ENCODE measurements at places on chromosomes 16 and 17.

DNA sequence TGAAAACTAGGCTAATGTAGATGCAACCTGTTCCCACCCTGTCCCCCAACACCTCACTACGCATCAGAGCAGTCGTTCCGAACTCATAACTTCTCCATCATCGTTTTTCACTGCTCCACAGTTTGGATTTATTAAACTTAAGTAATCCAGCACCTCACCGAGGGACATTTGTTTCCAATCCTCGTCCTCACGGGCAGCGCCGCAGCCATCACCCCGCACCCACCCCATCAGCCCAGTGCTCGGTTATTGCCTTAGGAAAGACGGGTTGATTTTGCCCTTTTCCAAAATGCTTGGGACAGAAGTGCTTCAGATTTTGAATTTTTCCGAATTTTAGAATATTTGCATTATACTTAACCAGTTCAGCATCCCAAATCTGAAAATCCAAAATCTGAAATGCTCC lies 71.0 kb upstream of the DOC2B start:
- DNase-seq, result no peak

DNA sequence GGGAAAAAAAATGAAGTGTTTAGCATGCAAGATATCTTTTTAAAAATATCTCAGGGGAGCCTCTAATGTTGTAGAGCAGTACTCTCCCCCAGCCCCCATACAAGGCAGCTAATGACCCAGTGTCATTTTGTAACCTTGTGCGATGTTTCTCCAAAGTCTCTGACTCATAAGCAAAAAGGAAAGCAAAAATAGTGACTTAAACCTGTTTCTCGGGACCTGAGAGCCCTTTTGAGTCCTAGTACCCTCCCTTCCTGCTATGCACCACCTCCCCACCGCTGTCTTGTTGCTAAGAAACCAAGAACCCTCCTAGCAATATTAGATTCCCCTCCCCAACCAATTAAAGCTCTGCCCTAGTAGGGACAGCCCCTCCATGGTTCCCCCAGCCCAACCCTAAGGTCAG lies 2.8 kb downstream of the MYCBPAP start:
- no peak for DNase-seq

GRCh38 chr16:26717826-26718225 lies 348.9 kb upstream of the C16orf82 start:
- DNase-seq, result no peak

- DNase-seq, result peak; percentile 71
Measured at GRCh38 chr17:62109378-62109902, 44.4 kb upstream of the MED13 start.

DNA sequence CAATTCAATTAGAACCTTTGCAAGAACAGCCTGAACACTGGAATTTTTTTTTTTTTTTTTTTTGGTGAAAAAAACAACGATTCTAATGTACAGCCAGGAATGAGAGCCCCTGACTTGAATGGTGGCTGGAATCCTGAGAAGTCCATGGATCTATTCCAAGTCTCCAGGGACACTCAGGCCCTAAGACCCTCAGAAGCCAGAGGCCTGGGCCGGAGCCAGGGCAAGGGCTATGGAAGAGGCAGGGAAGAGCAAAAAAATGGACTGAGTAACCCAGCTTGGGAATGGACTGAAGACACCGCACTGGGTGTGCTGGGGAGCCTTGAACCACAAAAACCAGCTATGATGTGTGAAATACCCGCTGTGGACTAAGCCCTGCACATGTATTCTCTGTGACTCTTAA lies 60.3 kb upstream of the LHX1 start:
- no peak for DNase-seq

DNA sequence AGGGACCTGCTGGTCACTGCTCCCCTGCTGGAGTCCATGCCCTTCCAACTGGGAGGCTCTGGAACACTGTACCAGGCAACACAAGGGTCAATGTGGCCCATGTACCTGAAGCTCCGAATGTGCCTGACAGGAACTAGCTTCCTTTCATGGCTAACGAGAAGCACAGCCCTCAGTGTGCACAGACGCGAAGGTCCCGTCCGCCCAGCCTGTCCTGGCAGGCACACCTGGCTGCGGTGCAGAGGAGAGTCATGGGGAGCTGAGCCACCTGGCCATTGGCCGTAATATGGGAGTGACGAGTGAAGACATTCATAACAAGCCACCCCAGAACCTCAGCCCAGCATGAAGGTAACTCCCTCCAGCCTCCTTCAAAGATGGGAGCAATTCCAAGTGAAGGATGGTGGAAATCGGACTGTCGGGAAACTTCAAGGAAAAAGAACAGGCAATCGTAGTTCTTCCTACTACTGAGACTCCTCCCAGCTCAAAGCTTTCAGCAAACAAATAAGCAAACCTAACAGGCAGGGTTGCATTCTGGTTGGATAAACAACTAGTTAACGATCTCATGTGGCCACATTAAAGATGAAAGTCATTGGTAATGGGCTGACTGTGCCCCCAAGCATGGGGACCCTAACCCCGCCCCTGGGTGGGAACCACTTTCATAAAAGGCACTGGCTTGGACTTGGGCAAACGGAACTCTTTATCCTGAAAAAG lies 13.2 kb downstream of the TMEM11 start:
- DNase-seq, result no peak

GRCh38 chr16:85416228-85417109 lies 196.7 kb upstream of the GSE1 start:
- peak; percentile 86 for DNase-seq

DNA sequence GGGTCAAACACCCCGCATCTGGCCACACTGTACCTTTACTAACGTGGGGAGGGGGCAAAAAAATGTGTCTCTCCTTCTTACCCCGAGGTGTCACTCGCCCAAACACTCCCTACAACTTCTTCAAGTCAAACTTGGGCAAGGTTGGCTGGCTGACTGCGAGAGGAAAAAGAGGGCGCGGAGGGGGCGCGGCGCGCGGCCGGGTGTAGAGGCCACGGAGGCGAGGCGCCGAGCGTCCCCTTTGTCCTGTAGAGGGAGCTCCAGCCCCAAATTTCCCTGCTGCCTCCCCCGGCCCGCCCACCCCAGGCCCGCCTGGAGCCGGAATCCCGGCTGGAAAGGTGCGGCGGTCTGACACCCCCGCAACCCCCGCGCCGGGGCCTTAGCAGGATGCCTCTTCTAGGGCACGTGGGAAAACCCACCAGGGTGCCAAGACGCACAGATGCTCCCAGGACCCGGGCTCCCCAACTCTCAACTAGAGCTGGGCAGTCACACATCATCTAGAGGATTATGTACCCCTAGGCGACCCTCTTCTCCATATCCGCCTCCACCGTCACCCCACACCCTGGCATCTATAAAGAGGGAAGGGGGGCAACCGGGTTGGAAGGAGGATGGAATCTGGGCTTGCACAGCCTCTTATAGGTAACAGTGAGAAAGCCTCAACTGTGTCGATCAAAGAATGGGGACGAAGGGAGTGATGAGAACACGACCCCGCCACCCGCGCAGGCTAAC lies 4.2 kb downstream of the IRX3 start:
- no peak for DNase-seq

GRCh38 chr17:65504141-65504540 lies 57.3 kb downstream of the AXIN2 start:
- DNase-seq, result no peak

- peak; percentile 46 for DNase-seq
Measured at GRCh38 chr16:2874912-2875362, 8.1 kb upstream of the FLYWCH2 start.

DNA sequence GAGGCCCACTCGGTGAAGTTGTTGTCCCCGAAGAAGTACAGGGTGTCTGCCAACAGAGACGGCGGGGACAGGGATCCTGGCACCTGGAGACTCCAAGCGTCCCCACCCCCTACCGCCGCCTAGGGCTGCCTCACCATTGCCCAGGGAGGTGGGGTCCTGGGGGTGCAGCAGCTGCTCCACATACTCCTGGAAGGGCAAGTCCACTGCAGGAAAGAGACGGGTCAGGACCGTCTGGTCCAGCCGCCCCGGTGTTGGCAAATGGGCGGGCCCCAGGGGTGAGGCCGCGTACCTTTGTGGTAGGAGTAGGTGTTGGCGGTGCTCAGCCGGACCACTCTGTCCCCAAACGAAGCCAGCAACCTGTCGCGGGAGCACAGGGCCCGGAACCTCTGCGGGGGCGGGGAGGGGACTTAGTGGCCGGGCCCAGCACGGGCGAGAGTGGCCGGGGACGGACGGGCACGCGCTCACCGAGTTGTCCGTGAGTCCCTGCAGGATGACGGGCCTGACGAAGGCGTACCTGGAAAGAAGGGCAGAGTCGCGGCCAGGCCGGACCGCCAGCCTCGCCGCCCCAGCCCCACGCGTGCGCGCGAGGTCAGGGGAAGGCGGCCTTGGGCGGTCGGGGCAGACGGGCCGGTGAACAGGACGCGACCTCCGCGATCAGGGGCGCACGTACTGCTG lies 601 bp downstream of the JMJD8 start:
- no peak for DNase-seq

GRCh38 chr16:75121949-75122568 lies 5.5 kb upstream of the LDHD start:
- DNase-seq, result no peak

DNA sequence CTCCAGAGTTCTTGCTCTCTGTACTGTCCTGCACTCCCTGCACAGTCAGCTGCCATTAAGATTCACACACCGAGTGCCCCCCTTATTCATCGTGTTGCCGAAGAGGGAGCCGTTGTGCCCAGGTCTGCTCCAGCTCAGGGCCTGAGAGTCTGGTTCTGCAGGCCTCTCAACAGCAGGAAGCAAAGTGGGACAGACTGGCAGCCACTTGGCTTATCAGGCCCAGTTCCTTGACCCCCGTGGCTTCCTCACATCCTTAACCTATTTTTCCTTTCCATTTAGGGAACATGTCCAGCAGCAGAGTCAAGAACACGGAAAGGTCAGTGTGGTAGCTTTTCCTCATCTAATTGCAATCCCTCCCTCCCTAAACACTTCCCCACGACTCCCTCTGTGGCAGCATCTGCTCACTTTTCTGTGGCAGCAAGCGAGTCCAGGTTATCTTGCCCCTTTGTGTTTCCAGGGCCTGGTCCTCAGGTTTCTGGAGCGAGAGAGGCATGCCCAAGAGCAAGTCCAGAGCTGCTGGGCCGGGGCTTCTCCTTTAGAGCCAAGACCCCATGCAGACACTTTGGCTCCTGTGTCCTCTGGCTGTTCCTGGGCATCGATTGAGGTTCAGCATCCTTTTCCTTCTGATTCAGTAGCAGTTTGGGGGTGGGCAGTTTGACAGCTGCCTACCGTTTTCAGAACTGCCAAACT lies 22.1 kb upstream of the ADAM11 start:
- DNase-seq, result no peak

DNA sequence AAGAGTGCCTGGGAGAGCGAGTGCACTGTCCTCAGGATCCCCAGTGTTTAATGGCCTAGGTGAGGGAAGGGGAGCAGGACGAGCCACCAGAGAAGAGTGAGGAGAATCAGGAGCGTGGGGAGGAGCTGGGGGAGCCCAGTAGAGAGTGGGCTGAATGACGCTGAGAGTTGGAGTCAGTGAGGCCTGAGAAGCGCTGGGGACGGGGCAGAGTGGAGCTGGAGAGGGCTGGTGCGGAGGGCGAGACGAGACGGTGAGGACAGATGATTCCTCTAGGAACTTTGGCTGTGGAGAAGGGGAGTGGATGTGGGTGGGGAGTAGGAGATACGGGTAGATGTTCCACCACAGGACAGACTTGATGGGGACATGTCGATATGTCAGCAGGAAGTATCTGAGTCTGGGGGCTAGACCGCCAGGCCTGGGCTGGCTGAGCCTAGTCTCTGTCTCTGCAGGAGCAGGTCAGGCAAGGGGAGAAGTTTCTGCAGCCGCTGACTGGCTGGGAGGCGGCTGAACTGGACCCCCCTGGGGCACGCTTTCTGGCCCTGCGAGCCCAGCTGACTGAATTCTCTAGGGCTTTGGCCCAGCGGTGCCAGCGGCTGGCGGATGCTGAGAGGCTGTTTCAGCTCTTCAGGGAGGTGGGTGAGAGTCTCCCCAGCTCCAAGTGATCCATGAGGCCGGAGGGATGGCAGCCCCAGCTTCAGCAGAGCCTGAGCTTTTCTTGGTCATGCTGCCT lies 4.7 kb downstream of the PLEKHG4 start:
- DNase-seq, result peak; percentile 26

DNA sequence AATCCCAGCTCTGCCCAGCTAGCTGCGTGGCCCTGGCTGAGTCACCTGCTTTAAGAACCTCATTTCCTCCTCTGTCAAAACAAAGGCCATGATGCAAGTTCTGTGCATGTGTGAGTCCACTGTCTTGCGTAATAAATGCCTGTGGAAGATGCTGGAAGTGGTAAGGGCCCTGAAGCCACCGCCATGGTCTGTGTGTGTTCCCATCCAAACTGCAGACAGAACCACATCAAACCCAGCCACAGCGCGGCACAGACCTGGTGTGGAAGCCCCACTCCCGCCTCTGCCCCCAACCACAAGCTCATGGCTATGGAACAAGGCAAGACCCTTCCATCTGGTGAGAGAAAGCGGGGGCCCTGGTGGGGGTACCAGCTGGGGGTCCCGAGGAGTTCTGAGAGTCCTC lies 26.0 kb downstream of the NECAB2 start:
- no peak for DNase-seq

DNA sequence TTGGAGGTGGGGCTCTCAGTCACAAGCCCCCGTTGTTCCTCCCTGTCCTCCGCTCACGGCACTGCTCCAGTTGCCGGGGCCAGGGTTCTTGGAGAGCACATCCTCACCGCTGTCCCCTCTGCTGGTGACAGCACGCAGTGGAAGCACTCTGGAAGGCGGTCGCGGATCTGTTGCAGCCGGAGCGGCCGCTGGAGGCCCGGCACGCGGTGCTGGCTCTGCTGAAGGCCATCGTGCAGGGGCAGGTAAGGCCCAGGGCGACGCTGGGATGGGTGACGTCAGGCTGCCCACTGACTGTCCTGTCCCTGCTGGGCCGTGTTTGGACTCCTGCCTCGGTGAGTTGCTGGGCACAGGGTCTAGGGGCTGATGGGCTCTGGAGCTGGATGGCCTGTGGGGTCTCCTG lies 5.4 kb downstream of the TSC2 start:
- no peak for DNase-seq

GRCh38 chr17:59829217-59830006 lies 63.3 kb downstream of the TUBD1 start:
- DNase-seq, result peak; percentile 50

GRCh38 chr17:5816491-5817070 lies 232.3 kb upstream of the NLRP1 start:
- DNase-seq, result no peak

DNA sequence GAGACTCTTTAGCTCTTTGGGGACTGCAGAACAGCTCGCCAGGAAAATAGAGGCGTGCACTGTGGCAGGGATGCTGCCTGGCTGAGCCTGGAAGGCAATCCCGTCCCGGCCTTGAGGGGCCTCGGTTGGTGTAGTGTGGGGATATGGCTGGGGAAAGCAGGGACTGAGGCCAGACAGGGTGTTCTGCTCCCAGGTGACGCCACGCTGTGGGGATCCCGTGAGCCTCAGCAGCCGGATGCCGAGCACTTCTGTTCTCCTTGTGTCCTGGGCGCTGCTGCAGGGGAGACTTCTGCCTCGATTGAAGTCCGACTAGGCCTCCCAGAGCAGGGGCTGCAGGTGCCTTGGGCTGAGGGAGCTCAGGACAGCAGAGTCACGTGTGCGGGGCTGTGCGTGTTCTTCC lies 72.6 kb downstream of the BANP start:
- DNase-seq, result no peak

- DNase-seq, result no peak
Measured at GRCh38 chr17:80890196-80890920, 101.3 kb upstream of the CHMP6 start.

GRCh38 chr17:37430051-37430627 lies 23.5 kb downstream of the TADA2A start:
- no peak for DNase-seq
